ENCODE measurements at places on chromosomes 2 and 18. TPM values are rescaled to one million over a fixed set of nuclear protein-coding genes. Genes with fewer than 3 reads are reported as not detected.

Gene UGT1A6
- not detected for total RNA-seq

Gene SLC23A3
- 1.4 TPM for total RNA-seq

Gene POU3F3
- under 0.01 TPM for total RNA-seq

Gene ACMSD
- total RNA-seq = not detected

Gene IL1A
- total RNA-seq = not detected

Data from osteoblast (primary cell).